ENCODE measurements at places on chromosomes 1 and 21.
A peak's percentile ranks its signal among the peaks of the same experiment; 100 is the strongest.

- DNase-seq, result no peak
Measured at GRCh38 chr1:201632364-201632952, 93.5 kb downstream of the NAV1 start.

- DNase-seq, result no peak
Measured at GRCh38 chr1:232628335-232629249, 1.3 kb downstream of the SIPA1L2 start.

- no peak for DNase-seq
Measured at GRCh38 chr1:73180397-73181189, 898.3 kb upstream of the NEGR1 start.

GRCh38 chr1:165880993-165881392, 53.6 kb downstream of the UCK2 start:
- DNase-seq, result no peak

GRCh38 chr21:46002841-46003574, 21.4 kb downstream of the COL6A1 start:
- DNase-seq, result no peak

DNA sequence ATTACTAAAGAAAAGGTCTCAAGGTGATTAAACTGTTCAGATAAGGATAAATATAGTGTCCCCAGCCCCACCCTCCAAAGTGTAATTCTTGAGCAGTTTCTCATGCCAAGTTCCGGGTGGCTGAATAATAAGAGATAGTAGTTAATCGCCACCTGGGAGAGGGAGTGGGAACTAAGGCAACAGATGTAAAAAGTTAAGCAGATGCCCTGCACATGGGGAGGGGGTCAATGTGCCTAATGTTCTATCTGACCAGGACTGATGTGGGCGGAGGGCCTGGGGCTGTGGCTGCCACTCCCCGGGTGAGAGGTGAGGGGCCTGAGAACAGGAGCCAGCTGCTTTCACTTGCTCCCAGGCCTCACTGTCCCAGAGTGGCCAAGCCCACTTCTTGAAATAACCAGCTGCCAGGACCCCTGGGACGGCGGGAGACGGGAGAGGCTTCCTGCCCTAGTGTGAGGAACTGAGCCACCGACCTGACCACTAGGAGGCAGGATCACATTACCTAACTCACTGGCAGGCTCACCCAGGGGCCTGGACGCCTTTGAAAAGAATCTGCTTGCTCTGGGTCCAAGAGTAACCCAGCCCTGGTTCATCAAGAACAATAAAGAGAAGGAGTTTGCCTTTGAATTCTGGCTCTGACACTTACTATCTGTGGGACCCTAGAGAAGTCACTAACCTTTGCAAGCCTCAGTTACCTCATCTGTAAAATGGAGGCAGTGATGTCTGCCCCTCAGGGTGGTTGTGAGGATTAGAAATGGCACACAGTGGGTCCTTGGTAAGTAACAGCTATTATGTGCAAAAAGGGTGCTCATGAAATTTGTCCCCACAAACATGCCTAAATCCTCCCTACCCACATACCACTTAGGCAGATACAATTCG, 179.2 kb downstream of the ATG4C start:
- no peak for DNase-seq

GRCh38 chr1:71834601-71835441, 447.5 kb downstream of the NEGR1 start:
- no peak for DNase-seq

GRCh38 chr1:41242342-41243078, 404 bp upstream of the SCMH1 start:
- DNase-seq, result peak; percentile 1

GRCh38 chr1:17141441-17142197, 22.4 kb upstream of the PADI2 start:
- DNase-seq, result no peak

DNA sequence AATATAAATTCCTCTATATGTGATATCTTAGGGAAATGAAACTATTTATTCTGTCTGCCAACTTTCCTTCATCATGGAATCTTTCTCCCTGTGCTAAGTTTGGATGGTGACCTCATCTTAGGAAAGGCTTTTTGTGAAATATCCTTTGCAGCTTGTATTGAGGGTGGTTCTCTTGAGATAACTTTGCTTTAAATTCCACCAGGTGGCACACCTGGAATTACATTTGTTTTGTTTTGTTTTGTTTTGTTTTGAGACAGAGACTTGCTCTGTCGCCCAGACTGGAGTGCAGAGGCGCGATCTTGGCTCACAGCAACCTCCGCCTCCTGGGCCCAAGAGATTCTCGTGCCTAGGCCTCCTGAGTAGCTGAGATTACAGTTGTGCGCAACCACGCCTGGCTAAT, 7.6 kb upstream of the CD1A start:
- DNase-seq, result no peak

GRCh38 chr1:230345139-230345885, 80.8 kb downstream of the PGBD5 start:
- DNase-seq, result no peak

- no peak for DNase-seq
Measured at GRCh38 chr1:17574516-17574915, 35.0 kb downstream of the ARHGEF10L start.

GRCh38 chr1:29554208-29554778, 318.0 kb downstream of the PTPRU start:
- DNase-seq, result no peak

GRCh38 chr21:37231249-37231645, 35.9 kb downstream of the VPS26C start:
- no peak for DNase-seq

DNA sequence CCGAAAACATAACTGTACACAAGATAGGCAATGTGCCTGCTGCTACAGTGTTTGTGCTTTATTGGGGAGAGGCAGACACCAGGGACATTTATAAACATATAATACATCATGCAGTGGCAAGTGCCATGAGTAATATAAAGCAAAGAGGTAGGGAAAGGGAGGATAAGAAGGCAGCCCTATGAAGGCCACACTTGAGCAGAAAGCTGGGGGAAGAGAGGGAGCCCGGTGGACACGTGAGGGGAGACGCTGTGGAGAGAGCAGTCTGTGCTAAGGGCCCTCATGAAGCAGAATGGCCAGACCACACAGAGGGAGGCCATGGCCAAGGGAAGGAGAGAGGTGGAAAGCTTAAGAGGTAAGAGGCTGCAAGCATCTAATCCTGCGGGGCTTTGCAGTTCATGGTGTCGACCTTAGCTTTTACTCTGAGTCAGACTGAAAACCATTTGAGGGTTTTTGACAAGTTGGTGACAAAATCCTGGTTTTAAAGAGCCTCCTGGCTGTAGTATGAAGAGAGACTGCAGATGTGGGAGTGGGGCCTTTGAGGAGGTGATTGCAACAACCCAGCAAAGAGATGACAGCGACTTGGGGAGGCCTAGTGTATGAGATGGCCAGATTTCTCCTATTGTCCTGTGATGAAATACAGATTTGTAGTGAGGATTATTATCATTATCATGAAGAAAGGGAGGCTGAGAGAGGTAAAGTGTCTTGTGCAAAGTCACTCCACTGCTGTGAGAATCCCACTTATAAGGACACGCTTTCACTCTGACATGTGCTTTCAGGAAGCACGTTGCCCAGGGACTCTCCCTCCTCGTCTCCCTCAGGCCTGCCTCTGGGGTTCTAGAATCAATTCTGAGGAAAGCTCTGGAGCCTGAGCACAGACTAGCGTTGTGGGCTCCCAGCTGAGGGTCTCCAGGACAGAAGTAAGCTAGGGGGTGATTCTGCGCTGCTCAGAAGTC, 192.9 kb downstream of the RHOU start:
- DNase-seq, result no peak

DNA sequence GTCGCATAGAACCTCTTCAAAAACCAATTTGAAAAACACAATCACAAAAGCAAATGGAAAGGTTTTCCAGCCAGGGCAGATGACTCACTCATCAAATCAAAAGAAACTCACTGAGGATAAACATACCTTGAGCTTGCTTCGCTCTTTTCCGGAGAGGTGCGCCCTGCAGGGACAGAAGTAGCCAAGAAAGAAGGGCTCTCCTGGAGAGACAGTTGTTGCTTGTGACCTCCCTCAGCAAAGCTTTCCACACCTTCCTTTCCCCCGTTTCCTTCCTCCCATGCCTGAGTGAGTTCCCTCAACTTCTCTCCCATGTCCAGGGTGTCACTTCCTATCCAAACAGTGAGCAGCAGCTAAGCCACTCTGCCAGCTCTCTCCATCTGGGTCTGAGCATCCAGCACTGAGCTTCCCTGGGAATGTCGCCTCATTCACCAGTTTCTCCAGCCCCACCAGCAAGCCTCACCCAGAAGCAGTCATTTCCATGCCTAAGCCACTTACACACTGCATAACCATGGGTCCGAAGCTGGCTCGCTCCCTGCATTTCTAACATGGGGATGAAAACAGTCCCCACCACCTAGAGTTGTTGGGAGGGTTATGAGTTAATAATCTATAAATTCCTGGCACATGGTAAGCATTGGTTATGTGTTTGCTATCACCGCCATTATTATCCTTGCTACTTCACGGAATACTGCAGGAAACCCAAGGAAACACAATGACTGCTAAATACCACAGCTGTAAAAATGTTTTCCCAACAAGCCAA, 75.0 kb downstream of the PTPN14 start:
- no peak for DNase-seq

- no peak for DNase-seq
Measured at GRCh38 chr1:15341634-15342407, 67.9 kb upstream of the EFHD2 start.

DNA sequence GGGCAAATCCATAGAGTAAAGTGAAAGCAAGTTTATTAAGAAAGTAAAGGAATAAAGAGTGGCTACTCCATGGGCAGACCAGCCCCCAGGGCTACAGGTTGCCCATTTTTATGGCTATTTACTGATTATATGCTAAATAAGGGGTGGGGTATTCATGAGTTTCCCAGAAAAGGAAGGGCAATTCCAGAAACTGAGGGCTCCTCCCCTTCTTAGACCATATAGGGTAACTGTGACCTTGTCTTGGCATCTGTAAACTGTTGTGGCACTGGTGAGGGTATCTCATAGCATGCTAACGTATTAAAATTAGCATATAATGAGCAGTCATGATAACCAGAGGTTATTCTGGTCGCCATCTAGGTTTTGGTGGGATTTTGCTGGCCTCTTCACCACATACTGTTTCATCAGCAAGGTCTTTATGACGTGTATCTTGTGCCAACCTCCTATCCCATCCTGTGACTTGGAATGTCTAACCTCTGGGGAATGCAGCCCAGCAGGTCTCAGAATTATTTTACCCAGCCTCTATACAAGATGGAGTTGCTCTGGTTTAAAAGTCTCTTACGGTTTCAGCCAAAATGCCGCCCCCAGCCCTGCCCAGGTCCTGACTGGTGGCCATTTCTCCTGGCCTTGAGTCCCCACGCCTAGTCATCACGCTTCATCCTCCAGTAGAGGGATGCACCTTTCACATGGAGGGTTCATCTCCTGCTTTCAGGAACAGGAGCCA, 982 bp upstream of the TRIM17 start:
- no peak for DNase-seq

DNA sequence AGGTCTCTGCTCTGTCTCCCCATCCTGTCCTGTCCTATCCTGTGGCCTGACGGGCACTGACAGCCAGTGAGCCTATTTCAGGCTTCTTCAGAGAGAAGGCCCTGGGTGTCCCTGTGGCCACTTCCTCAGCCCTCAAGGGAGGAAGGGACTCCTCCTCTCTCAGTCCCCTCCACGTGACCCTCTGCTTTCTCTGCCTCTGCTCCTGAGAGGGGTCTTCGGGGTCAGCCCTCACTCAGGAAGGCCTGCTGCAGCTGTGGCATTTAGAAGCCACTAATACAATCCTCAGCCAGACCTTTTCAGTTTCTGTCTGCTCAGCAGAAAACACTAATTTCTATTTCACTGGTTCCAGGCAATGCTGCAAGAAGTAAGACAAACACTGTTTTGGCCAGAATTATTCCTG, 43.6 kb upstream of the ETV3 start:
- DNase-seq, result no peak

DNA sequence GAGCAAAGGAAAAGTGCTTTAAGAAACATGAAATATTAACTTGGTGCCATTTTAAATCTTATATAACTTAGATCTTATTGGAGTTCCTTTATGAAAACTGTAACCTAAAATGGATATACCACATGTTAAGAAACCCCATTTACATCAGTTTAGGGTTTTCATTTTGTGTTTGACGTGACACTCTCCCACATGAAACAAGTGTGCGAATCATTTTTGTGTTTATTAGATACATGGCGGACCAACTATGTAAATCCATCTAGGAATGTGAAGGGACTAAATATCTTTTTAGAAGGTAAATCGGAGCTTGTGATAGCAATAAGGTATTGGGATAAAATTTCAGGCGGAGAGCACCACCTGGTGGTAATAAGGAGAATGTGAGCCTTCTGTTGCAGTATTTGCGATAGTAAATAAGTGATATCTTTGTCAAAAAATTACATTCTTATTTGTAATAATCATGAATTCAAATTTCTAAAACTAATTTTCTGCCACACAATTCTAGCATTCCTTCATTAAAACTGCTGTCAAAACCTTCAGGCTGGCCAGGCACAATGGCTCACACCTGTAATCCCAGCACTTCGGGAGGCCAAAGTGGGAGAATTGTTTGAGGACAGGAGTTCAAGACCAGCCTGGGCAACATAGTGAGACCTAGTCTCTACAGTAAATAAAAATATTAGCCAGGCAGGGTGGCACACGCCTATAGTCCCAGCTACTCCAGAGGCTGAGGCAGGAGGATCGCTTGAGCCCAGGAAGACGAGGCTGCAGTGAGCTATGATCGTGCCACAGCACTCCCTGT, 31.3 kb downstream of the SMAP2 start:
- DNase-seq, result no peak

DNA sequence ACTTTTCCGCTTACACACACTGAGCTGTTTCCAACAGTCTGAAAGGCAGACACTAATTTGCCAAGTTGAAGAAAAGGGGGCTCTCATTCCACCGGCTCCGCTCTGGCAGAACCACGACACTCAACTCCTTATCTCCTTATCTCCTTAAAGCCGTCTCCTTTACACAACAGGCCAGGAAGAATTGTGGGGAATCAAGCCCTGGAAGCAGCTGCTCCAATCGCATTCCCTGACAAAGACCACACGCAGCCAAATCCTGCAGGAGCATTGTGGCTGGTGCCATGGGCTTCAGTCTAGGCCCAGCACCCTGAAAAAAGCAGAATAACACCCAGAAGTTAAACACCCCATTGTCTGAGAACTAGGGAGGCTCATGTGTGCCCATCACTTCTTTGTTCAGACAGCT, 24.1 kb downstream of the SUSD4 start:
- no peak for DNase-seq

- DNase-seq, result no peak
Measured at GRCh38 chr1:245698860-245699259, 544.1 kb downstream of the KIF26B start.

GRCh38 chr1:43009274-43009673, 50.6 kb upstream of the SLC2A1 start:
- DNase-seq, result no peak

DNA sequence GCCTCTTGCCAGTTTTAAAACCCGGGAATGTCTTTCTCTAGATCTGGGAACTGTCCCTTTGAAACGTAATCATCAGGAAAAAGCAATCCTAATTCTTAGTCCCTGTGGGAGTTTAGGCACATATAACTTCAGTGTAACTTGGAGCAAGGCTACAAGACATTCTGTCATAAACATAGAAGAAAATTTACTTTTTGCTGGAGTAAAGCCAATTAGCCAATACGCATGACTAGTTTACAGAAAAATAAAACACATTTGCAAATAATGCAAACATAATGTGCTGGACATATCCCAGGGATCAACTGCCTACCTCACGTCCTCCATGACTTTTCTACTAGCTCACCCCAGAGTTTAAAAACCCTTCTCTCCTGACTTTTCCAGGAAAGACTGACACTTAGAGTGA, 970.6 kb downstream of the MRPL39 start:
- no peak for DNase-seq

GRCh38 chr1:155379631-155380090, 59.0 kb downstream of the RUSC1 start:
- no peak for DNase-seq
